Inflammatory macrophage (primary cell): ENCODE measurements at places on chromosomes 6 and 20.

- no peak for DNase-seq
Measured at GRCh38 chr20:59776626-59777330, 156.7 kb downstream of the SYCP2 start.

GRCh38 chr20:44475694-44476560 lies at the start of gene TTPAL:
Gene TTPAL, plus strand, starts transcription at chr20:44475874. Its CDS starts 4,126 bp downstream, at chr20:44480000.
- peak; percentile 82 for DNase-seq

DNA sequence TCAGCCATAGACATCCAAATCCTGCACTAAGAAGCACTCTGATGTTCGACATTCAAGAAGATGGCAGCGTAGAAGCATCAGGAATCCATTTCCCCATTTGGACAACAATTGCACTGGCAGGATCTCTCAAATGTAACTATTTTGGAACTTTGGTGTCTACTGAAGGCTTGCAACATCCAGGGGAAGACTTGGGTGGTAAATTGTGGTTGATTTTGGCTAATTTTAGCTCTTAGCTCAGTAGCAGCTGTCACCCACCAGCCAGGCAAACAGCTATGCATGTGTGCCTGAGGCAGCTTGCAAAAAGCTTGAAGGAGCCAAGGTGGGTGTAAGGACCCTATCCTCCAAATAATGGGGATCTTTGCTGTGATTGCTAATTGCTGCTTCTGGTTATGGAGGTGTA lies 35.1 kb upstream of the PPP1R3G start:
- peak; percentile 56 for DNase-seq

- no peak for DNase-seq
Measured at GRCh38 chr6:105301756-105302616, 100.9 kb downstream of the PREP start.

DNA sequence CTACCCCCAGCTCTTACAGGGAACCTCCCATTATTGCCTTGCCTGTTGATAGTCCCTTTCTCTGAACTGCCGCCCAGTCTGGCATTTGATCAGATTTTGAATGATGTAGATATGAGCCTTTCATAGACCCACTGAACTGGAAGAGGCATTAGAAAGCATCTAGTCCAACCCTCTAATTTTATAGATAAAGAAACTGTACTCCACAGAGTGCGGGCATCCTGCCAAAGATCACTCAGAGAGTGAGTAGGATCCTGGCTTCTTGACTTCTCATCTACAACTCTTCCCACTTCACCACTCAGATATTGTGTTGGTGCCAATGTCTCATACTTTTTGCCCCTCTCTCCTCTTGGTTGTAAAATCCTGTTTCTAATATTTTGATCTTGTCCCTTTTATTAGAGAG lies 179.2 kb upstream of the BMP2 start:
- no peak for DNase-seq

DNA sequence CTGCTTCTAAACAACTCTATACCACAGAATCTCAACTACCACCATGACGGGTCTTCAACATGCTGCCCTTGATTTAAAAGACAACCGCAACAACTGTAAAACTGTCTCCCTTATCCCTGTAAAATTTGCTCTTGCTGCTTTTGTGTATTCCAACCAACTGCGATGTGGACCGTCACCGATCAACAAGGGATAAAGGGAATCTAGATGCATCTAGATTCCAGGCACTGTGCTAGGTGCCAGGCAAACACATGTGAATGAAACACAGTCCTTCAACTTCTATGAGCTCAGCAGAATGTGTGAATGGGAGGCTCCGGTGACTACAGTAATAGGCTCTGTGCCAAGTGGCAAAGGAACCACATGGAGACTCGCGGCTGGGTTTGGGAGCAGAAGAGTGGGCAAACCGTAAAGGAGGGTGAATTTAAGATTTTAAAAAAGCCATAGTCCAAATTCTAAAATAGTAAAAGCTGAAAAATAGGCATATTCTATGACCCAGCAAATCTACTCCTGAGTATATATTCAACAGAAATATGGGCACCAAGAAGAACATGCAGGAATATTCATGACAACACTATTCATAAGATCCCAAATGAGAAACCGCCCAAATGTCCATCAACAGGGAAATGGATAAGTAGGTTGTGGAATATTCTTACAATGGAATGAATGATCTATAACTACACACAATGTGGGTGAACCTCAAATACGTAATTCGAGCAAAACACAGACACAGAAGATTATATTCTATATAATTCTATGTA lies 3.7 kb upstream of the PRND start:
- no peak for DNase-seq
